ENCODE measurements at places on chromosomes 4 and X.

DNA sequence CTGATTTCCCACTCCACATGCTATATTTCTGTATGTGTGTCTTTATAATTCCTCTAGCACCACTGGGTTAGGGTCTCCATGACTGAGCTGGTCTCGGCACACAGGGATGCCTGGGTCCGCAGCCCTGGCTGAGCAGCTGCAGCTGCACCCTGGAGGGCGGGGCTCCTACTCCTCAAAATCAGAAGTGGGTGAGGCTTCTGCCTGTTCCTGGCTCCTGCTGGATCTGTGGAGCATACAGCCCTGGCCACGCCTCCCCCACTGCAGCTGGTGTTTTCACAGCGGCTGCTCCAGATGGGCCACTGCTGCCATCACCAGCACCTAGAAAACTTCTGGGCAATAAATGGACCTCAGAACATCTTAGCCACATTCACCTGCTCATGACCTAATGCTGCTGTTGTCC lies 30.9 kb downstream of the SPCS3 start:
- no peak for DNase-seq

GRCh38 chr4:153502584-153502983 lies 36.4 kb downstream of the TMEM131L start:
- DNase-seq, result no peak

GRCh38 chr4:150063128-150063527 lies 15.1 kb upstream of the DCLK2 start:
- DNase-seq, result no peak

DNA sequence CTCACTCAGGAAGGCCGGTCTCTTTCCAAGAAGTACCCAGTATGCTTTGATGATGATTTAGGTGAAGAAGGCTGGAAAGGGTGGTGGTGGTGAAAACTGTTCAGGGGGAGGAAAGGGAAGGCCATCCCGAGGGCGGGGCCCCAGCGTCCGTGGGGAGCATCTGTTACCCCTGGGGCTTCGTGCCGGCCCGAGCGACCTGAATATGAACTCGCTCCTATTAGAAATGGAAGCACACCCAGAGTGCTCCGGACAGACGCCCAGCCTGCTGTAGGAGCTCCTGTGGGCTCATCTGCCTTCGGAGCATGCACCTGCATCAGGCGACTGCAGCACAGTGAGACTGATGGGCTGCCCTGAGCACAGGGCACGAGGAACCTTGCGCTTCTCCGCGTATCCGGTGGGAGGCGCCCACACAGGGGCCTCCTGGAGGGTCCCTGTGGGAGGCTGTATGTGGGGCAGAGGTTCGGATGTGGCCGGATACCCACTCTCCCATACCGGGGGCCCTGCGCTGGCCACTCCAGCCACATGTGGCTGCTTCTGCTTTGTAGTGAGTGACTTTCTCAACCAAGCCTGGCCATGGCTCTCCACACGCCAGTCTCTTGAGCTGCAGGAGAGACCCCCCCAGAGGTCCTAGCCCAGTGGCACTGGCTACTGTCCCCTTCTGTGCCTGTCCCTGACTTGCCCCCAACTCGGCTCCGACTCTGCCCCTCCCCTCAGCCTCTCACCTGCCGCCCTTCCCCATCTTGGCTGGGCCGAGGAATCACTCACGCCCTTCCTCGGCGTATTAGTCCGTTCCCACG lies 36.7 kb downstream of the FGFRL1 start:
- DNase-seq, result no peak

GRCh38 chrX:144627947-144628346 lies 619.4 kb upstream of the SPANXN1 start:
- DNase-seq, result no peak

GRCh38 chr4:185112104-185112503 lies 31.0 kb upstream of the SLC25A4 start:
- no peak for DNase-seq

GRCh38 chrX:136856551-136856950 lies 24.0 kb downstream of the RBMX start:
- peak; percentile 42 for DNase-seq

DNA sequence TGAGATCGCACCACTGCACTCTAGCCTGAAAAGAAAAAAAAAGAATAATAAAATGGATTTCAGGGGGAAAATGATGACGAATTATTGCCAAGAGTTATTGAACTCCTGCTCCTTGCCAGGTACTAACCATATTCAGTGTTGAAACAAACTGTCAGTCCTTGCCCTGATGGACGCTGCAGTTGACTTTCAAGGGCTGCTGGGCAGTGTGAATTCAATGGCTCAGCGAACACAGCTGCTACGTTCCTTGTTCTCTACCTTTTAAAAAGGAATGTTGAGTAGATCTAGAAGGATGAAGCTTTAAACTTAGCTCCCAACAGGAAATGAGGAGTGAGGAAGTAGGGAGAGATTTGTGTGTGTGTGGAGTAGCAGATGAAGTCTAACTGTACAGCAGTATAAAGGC lies 2.7 kb downstream of the LIMCH1 start:
- DNase-seq, result no peak

GRCh38 chr4:46250997-46251396 lies 127.1 kb upstream of the GABRG1 start:
- DNase-seq, result no peak

- DNase-seq, result no peak
Measured at GRCh38 chr4:93183576-93183975, 645.0 kb upstream of the ATOH1 start.

GRCh38 chr4:91118597-91118996 lies 991.4 kb downstream of the CCSER1 start:
- DNase-seq, result no peak

GRCh38 chr4:11724731-11725130 lies 296.0 kb upstream of the HS3ST1 start:
- no peak for DNase-seq

- DNase-seq, result no peak
Measured at GRCh38 chr4:180937083-180937482, 1306.1 kb upstream of the TENM3 start.

- DNase-seq, result no peak
Measured at GRCh38 chr4:113476800-113477199, 284.7 kb downstream of the CAMK2D start.

- no peak for DNase-seq
Measured at GRCh38 chr4:145852256-145852839, 86.3 kb downstream of the ZNF827 start.

DNA sequence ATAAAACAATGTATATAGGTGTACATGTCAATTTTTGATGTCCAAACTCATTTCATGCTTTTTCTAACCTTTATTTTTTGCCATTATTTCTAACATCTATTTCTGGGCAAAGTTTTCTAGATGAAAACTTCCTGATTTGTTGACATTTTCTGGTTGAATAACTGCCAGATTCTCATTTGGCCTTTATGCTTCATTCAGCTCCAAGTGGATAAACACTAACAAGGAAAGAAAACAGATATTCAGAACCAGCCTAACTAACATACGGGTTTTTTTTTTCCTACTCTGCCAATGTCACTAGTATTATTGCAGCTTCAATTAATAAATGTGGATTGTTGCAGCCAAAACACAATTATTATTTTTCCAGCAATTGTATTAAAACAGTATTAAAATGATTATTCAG lies 50.9 kb upstream of the RAP1GDS1 start:
- DNase-seq, result no peak

DNA sequence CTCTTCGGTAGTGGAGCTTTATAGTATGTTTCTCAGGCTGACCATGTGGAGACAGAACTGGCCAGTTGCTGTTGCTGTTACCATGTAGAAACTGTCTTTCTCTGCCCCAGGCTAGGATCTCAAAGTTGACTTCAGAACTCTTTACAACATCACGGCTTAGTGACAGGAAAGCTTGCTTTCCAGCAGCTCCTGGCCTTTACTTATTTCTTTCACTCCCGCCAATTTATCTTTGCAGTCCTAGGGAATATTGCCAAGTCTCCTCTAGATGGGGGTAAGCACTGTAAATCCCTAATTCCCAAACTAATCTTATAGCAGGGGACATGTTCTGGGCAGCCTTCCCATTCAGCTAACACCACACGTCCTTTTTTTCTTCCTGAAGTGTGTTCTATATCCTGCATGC lies 631.6 kb downstream of the SPRY1 start:
- no peak for DNase-seq

GRCh38 chr4:118279328-118279727 lies 73.5 kb downstream of the PRSS12 start:
- DNase-seq, result no peak
